ENCODE measurements at places on chromosomes 2 and 18.

- DNase-seq = no peak
These were observed 128.2 kb upstream of the ALKAL2 start for GRCh38 chr2:415986-416610.

- no peak for DNase-seq
These were observed 1.3 kb downstream of the SPIRE1 start for GRCh38 chr18:12656605-12656937.

DNA sequence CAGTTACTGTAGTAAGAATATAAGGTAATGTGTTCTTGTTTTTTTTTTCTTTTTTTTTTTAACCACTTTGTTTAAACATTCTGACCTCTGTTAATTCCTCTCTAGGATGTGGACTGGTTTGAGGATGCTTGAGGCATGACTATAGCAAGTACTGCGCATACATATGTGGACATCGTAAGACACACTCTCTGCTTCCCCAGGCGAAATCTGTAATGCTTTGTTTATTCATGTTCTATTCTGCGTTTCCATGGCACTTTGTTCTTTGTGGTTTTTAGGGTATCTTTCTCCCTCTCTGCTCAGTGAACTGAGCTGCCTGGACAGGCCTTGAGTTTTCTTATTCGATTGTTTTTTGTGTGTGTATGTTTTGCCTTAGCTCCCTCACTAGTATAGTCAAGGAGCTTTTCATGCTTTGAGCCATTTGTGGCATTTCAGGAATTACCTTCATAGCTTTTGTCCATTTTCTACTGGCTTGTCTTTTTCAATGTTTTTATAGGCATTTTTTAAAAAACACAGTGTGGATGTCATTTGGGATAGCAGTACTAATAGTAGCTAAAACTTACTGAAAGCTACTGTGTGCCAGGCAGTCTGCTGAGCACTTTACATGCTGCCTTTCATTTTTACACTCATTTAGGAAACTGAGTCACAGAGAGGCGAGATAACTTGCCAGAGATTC is 1.9 kb upstream of the SH3BP4 start:
- DNase-seq = no peak

GRCh38 chr2:657766-658165 is 19.4 kb downstream of the TMEM18 start:
- DNase-seq = no peak

DNA sequence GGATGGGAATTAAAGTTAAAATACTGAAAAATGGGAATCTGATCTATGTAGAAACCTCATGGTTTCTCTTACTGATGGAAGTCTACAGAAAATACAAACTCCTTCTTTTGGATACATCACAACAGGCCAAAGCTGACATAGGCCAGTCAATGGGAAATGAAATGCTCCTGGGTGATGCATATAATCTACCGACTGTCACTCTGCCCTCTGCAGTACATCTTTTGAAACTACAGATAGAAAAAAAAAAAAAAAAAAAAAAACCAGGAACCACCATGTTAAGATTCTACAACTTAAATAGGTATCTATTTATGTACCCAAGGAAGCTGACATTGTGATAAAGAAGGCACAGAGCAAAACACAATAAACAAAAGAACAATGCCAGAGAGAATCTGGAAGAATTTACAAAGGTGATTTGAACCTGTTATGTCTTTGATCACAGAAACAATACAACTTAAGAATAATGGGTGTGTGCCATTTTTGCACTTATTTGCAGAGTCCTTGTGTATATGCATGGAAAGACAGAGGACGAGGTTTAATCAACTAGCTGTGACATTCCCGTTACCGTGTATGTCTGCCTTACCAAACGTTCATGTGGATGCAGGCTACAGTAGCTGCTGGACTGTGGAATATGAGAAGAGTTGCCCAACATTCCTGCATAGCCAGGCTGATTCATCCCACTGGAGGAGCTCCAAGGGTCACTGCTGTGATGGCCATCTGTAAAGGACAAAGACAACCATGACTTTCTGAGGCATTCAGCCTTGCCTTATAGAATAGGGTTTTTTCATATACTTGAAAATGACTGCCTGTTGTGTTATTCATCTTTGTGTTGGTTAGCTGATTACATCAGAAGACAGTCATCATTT is 312.7 kb downstream of the TCF4 start:
- no peak for DNase-seq

- DNase-seq = no peak
These were observed 46.3 kb downstream of the GORASP2 start for GRCh38 chr2:170975127-170975942.

GRCh38 chr2:46169467-46169866 is 127.7 kb upstream of the EPAS1 start:
- DNase-seq = no peak

DNA sequence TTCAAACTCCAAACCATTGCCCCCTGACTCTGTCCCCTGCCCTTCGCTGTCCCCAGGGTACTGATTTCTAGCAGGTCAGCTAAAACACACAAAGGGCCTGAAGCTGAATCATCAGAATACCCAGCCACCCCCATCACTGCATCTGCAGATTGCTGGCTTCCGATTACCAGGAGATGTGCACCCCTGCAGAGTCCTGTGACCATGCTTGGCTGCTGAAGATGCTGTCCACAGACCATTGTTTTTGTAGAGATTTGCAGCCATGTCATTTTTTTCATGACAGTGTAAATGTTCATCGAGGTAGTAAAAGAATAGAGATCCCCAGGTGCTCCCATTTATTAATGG is 463.3 kb downstream of the STK39 start:
- no peak for DNase-seq

- no peak for DNase-seq
These were observed 114.3 kb upstream of the ALKAL2 start for GRCh38 chr2:402206-402605.

DNA sequence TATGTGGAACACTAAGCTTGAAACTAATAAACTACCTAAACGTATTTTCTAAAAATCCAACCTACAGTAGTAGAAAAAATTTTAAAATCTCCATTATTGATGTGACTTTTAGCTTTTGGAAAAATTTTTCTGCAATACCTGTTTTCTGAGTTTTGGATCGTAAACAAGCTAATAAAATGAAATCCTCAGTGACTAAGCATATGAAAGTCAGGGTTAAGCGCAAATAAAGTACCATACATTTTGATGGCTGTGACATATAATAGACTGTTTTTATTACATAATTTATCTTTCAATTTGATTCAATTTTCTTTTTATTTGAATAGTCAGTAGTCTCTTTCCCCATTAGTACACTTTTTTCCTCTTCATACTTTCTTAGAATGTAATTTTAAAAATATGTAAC is 683.6 kb downstream of the NUP35 start:
- DNase-seq = no peak

DNA sequence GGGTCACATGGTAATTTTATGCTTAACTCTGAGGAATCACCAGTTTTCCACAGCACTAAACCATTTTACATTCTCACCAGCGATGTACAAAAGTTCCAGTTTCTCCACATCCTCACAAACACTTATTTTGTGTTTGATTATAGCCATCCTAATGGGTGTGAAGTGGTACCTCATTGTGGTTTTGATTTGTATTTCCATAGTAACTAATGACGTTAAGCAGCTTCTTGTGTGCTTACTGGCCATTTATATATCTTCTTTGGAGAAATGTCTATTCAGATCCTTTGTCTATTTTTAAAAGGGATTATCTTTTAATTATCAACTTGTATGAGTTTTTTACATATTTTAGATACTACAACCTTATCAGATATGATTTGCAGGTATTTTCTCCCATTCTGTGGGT is 42.0 kb downstream of the CCDC150 start:
- DNase-seq = no peak

DNA sequence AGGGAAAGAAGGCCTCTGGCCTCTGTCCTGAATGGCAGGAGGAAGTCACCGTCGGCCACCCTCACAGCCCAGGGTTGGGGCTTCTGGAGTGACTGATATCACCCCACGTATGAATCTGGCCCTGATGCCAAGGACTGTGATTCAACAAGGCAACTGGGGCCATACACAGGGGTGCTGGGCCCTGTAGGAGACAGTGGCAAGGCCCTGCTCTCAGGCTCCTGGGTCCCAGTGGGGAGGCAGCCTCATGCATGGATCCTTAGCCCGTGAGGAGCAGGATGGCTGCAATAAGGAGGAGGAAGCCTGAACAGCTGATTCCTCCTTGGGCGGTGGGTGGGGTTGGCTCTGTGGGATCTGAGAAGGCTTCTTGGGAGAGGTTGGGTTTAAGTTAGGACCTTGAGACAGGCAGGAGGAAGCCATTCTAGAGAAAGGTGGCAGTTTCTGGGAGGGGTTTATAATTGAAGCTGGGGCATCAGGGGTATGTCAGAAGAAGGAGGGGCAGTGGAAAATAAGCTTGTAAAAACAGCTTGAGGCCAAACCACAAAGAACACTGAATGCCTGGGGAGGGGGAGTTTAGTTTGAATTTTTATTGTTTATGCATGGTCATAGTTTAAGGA is 42.8 kb upstream of the LAPTM4A start:
- no peak for DNase-seq

DNA sequence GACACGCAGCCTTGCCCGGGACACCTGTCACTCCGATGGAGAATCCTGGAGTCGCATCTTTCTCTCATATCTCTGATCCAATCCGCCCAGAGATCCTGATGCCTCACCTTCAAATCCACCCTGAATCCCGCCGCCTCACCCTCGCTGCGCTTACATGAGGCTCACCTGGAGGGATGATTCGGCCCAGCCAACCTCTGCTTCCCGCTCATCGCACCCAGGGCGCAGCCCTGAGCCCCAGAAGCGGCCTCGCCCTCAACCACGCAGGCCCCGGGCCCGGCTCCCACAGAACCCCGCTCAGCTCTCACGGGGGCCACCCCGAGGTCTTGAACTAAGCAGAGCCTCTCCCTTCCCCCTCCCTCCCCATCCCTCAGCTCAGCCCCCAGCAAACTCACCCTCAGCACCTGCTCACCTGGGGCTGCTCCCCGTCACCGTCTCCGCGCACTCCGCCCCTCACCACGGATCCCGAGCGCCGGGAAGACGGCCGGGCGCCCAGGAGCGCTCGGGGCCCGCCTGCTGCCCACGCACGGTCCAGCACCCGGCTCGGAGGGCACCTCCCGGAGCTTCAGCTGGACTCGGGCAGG is 160.0 kb downstream of the NDUFA10 start:
- DNase-seq = no peak

DNA sequence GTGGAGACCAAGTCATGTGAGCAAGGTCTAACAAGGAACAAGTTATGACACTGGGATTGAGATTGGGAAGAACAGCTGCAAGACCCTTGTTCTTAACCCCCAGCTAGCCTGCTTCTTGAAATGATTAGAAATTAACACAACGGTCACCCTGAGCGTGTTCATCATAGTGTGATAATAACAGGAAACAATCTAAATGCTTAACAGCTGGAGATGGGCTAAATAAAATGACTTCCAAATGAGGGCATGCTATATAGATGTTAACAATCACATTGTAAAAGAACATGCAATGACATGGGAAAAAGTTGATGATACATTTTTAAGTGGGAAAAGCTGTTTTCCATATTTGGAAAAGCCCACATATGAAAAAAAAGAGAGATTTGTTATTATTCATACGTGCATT is 47.6 kb downstream of the RPL37A start:
- no peak for DNase-seq

- no peak for DNase-seq
These were observed 321.3 kb upstream of the EPAS1 start for GRCh38 chr2:45975752-45976517.
